ENCODE measurements at places on chromosomes 3 and 15.
A peak's percentile ranks its signal among the peaks of the same experiment; 100 is the strongest.

DNA sequence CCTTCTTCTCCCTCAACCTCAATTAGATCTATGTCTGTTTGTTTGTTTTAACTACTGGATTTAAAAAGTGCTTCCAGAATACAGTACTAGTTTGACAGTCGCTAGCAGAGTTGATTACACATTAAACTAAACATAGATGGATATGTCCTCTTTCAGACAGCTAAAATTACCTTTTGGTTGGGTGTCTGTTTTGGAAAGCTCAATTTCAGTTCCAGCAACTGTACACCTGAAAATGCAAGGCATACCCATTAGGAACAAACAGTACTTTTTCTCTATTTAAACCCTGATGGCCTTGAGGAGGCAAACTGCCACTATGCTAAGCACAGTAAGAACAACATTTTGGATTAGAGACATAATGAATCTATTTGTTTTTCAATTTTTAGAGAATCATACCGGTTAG is 234.4 kb downstream of the UNC13C start:
- DNase-seq = no peak

- no peak for DNase-seq
Observed at GRCh38 chr15:68310178-68310803, 32.7 kb downstream of the FEM1B start.

- no peak for DNase-seq
Observed at GRCh38 chr3:170967126-170967525, 58.7 kb upstream of the EIF5A2 start.

DNA sequence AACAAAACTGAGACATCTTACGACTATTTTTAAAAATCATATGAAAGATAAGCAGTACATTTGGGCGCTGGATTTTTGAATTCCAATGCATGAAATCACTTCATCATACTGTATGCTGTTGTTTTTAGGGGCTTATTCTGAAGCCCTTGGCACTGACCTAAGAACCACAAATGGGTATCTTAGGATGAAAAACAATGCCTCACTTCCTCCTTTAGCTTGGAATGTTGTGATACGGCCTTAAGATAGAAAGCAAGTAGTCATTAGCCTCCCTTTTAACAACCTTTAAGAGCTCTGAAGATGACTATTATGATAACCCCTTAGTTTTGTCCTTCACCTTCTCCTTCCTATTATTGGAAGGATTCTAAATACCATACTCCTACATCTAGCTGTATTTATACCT is 289.8 kb downstream of the ARPP21 start:
- peak; percentile 31 for DNase-seq

GRCh38 chr3:139988472-139989156 is 53.6 kb downstream of the CLSTN2 start:
- DNase-seq = no peak

DNA sequence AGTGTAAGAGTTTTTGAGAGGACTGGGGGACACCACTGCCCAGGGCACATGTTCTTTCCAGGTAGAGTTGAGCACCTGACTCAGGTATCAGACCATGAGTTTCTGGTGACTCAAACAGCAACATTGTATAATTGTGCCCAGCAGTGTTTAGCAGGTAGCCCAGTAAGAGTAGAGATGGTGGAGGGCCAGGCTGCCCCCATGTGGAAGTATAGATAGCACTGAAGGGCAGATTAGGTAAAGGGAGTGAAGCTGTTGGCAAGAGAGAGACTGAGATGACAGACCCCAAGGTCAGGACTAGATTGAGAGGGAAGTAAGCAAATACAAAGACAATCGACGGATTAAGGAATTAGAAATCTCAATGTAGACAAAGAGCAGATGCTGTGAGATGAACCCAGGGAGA is 74.6 kb downstream of the TRIM42 start:
- no peak for DNase-seq

GRCh38 chr15:87881026-87881425 is 375.5 kb downstream of the NTRK3 start:
- DNase-seq = no peak

GRCh38 chr3:104586344-104586743 is 780.4 kb upstream of the ALCAM start:
- no peak for DNase-seq

GRCh38 chr3:184479426-184480126 is 82.0 kb upstream of the EPHB3 start:
- no peak for DNase-seq

DNA sequence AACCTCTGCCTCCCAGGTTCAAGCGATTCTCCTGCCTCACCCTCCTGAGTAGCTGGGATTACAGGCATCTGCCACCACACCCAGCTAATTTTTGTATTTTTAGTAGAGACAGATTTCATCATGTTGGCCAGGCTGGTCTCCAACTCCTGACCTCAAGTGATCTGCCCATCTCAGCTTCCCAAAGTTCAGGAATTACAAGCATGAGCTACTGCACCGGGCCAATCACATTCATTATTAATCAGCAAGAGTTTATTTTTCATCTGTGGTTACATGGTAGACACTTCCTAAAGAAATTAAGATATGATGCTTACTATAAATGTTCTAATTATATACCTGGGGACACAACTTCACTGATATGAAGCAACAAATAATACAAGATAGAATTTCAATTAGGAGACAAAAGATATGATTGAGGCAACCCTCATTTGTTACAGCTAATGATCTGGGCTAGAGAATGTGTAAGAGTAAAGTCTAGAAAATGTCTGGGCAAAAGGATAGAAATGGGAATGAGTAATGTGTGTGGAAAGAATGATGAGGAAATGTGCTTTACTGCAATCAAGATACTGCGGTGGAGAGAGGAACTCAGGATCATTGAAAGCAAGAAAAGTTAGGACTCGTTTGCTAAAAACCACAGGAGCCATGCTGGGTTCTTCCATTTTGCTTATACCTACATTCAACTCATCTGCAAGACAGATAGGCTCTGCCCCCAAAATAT is 366.8 kb downstream of the ZIC1 start:
- peak; percentile 33 for DNase-seq

GRCh38 chr3:155658006-155658405 is 86.9 kb downstream of the PLCH1 start:
- no peak for DNase-seq

- DNase-seq = no peak
Observed at GRCh38 chr3:102511639-102512038, 76.8 kb downstream of the ZPLD1 start.

GRCh38 chr3:94349310-94349878 is 286.5 kb downstream of the NSUN3 start:
- no peak for DNase-seq

DNA sequence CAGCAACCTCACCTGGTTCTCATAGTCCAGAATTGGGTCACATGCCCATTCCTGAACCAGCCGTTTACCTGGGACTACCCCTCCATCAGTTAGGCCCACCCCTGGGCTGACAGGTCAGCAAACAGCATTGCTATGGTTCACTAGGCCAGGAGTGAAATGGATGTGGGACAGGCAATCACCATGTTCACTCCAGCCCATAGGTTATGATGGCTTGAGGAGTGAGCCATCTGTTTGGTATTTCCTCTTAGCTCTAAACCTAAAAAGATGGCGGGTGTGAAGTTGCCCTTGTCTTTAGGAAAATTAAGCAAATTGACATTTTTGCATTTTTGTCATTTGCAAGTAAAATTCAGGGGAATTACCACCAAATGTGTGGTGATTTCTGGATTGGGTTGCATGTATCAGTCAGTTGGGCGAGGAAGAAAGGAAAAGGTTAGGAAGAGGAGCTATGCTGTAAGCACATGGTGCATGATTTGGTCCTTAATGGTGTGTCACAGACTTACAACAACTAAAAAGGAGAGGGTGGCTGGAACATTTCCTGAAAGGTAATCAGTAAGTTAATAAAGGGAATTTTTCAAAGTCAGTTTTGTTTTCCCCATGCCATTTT is 17.2 kb downstream of the NXPE3 start:
- DNase-seq = peak; percentile 19
